ENCODE measurements at places on chromosomes 1 and 21. TPM values are rescaled to one million over a fixed set of nuclear protein-coding genes. Genes with fewer than 3 reads are reported as not detected.

AGMAT gene
- total RNA-seq = 2.6 TPM

OR11L1 gene
- not detected for total RNA-seq

NBPF6 gene
- not detected for total RNA-seq

GBP1 gene
- 135 TPM for total RNA-seq

FCRL1 gene
- total RNA-seq = not detected

Data from M059J (cell line).